Stimulated activated CD8-positive, alpha-beta memory T cell treated with anti-CD3 and anti-CD28 coated beads, Interleukin-2, amount 100 ng/mL, for 1 hour (primary cell): ENCODE measurements at places on chromosomes 12 and 14.

GRCh38 chr14:68249661-68250451 is 430.3 kb downstream of the RAD51B start:
- no peak for DNase-seq

DNA sequence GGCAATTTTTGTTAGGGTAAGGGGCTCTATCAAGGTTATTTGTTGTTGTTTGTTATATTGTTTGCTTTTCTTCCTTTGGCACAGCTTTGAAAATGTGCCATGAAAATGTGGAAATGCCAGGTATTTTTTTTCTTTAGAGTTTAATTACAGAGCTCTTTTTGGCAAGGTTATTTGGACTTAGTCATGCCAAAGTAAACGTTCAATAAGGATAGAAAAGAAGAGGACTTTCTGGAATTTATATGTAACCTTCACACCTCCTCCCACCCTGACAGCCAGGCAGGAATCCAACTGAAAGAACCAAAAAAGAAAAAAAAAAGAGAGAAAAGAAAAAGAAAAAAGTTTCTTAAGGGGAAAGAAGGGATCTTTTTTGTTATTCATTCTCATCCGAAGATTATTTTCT is 217.8 kb downstream of the KITLG start:
- no peak for DNase-seq

DNA sequence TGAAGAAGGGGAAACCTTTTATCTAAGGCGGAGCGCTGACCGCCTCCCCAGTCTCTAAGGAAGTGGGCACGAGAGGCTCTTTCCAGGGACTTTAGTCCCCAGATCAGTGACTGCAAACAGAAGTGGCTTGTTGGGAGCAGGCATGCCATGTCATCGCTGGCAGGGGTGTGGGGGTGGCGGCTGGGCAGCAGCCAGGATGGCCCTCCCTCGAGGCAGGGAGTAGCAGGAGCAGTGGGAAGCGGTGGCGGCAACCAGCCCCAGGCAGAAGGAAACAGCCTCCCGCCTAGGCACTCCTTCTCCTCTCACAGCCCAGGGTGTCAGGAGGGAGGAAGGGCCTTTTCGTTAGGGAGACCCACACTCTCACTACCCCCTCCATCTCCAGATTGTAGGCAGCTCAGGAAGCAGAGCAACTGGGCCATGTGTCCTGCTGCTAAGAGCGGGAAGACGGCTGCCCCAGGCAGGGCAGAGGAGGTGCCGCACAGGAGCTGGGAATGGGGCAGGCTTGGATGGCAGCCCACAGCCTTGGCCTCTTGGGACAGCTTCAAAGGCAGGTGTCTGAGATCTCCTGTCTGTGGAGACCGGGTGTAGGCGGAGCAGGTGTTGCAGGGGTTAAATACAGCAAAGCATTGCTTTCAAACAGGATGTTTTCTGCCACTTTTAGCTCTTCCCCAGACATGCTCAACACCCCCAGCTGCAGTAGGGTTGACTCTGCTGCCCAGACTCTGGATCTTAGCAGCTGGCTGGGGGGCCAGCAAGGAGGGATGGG is 21.8 kb downstream of the VDR start:
- DNase-seq: no peak

- DNase-seq: no peak
Observed at GRCh38 chr14:39784461-39784860, 352.2 kb upstream of the FBXO33 start.

DNA sequence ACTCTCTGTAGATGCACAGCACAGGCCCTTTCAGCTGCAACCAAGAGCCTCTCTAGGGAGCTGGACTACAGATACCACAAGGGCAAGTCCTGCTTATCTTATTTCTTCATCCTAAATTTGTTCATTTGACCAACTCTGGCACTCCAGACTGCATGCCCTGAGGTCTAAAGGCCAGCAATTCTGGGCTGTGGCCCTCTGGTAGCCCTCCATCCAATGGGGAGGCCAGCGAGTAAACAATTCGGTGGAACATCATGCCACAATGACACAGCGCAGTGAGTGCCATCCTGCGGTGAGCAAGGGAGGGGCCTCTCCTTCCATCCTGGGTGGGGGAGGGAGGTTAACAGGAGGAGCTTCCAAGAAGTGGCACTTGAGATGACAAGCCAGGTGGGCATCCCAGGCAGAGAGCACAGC is 652 bp upstream of the SELPLG start:
- DNase-seq: no peak

DNA sequence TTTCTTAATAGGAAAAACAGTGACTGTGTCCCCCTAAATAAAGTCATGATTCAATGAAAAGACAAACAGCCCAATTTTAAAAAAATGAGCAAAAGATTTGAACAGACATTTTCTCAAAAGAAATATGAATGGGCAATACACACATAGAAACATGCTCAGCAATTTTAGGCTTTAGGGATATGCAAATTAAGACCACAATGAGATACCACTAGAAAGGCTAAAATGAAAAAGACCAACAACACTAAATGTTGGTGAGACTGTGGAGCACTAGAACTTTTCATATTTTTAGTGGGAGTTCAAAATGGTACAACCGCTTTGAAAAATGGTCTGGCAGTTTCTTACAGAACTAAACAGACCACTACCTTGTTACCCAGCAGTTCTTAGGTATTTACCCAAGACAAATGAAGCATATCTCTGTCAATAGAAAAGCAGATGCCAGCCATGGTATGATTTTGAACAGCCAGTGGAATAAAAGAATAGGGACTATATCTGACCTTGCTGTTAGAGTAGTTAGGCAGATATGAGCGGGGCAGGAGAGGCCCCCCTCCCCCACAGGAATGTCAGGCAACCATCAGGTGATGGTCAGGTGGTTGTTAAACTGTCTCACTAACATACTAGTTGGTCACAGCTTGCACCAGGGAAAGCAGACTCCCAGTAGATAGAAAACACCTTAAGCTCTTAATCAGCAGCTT is 108.8 kb downstream of the PRKCH start:
- DNase-seq: no peak

DNA sequence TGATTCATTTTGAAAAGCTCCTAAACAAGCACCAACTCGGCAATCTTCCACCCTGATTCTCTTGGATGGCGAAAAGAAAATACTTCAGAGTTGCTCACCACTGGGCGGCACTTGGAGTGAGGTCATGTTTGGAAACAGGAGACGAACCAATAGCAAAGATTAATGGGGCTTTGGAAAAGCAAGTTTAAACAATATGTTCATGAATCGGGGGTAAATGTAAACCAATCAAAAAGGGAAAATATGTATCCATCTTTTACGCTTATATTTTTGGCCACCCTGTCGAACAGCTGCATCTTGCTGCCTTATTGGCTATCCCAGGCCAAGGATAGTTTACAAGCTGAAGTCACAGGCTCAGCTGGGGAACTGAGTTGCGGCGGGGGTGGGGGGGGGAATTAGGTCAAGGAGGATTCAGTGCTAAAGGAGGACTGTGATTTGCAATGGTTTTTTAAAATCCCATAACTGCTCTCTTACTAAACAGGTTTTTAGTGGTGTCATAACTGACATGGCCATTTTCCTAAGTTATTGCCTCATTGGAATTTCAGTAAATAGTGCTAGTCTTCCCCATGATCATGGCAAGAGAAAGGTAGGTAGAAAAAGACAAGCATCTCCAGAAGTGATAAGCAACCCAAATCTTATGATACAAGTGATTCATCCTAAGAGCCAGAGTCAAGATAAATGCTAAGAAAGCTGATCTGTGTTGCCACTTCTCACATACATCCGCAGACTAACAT is 210.6 kb downstream of the PHLDA1 start:
- no peak for DNase-seq

- no peak for DNase-seq
Observed at GRCh38 chr14:29554335-29554734, 373.3 kb downstream of the PRKD1 start.

- no peak for DNase-seq
Observed at GRCh38 chr12:80679346-80680131, 27.9 kb upstream of the MYF6 start.

DNA sequence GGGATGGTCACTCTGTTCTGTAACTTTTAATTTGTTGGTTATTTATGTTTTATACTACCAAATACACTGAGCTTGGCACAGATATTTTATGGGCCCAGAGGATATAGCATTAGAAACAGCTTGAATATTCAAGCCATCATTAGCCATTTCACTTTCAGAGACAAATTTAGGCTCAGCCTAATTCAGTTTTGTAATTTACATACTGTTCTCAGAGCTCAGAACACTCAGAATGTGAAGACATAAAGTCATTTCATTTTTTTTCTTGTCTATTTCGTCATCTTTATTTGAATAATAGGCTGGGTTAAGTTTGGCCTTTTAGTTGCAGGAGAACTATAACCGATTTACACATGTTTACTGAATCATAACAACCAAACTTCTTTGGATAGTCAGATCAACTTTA is 361.7 kb downstream of the SNAPC1 start:
- no peak for DNase-seq

GRCh38 chr12:67280572-67280971 is 11.4 kb downstream of the CAND1 start:
- DNase-seq: no peak

- DNase-seq: peak; percentile 36
Observed at GRCh38 chr12:109518820-109519665, 41.6 kb downstream of the UBE3B start.

GRCh38 chr14:36522347-36522971 is 2.4 kb upstream of the NKX2-1 start:
- no peak for DNase-seq

GRCh38 chr12:96850676-96851075 is 56.4 kb upstream of the NEDD1 start:
- no peak for DNase-seq

DNA sequence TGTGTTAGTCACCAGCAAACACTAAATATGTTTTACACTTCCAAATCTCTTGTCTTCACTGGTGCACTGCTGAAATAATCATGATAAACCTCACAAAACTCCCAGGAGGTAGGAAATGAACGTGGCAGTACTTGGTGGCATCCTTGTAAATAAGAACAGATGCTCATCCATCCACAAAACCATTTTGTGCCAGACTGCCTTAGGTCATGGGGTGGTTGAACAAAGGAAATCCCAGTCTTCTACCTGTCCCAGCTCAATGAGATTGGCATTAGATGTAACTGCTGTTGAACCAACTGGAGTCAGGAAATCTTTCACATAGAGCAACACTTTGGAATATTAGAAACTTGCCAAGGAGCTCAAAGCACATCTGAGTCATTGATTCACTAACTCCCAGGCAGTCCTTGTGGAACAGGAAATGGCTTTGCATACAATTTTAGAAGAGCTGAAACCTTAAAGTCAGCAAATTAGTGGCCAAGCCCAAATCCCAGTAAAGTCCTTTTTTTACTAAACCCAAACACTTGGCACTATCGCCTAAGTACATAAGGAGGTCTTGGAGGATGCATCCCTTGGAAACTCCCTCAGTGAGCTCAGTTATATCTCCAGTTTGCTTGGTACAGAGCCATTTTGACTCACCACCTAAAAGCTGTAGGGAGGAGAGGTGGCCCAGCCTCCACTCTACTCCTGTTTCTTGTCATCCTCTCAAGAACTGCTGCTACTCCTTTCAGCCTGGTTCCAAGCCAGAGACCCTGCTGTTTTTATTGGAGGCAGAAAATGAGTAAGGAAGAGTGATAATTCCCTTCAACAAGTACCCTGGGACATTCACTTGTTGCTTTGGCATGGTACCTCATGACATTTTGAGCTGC is 208.0 kb downstream of the NOVA1 start:
- no peak for DNase-seq

GRCh38 chr14:34794941-34795340 is 80.2 kb downstream of the BAZ1A start:
- DNase-seq: no peak

- DNase-seq: no peak
Observed at GRCh38 chr14:101504096-101504948, 57.0 kb upstream of the DIO3 start.

GRCh38 chr14:57837267-57837666 is 28.6 kb downstream of the SLC35F4 start:
- DNase-seq: no peak

DNA sequence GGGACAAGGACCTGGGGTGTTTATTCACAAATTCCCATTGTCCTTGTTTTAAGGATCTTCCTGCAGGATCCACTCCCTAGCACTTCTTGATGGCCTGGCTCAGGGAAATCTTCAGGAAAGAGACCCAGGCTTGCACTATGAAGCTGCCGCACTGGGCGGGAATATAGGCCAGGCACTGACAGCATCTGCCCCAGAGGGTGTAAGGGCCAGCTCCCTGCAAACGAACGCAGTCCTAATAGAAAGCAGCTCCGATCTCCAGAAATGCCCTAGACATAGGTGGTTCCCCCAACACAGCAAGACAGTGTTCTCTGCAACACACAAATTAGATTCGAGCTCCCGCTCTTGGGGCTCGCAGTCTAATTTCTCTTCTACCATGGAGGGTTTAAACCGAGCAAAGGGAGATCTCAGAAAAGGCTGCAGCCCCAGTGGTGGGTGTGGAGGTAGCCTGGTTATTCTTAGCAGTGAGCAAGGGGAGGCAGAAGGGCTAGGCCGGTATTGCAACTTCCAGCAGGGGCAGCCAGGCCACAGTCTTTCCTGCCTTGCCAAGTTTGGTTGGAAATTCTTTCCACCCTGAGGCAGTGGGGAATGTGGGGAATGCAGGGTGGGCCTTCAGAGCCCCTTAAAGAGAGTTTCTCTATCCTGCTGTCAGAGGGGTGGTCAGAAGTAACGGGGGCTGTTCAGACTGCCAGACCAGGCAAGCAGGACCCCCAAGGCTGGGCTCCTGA is 16.1 kb upstream of the WSCD2 start:
- DNase-seq: no peak

DNA sequence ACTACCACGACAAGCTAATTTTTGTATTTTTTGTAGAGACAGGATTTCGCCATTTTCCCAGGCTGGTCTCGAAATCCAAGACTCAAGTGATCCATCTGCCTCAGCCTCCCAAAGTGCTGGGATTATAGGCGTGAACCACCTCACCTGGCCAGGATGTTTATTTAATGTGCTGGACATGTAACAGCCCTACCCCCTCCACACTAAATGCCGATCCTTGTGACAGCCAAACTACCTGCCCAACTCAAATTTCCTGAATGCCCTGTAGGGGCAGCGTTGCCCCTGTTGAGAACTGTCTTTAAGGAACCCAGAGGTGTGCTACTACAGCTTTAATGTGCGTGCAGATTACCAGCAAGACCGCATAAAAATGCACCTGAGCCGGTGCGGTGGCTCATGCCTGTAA is 48.1 kb downstream of the KCNK13 start:
- no peak for DNase-seq

GRCh38 chr12:29070309-29070708 is 78.8 kb upstream of the FAR2 start:
- no peak for DNase-seq

DNA sequence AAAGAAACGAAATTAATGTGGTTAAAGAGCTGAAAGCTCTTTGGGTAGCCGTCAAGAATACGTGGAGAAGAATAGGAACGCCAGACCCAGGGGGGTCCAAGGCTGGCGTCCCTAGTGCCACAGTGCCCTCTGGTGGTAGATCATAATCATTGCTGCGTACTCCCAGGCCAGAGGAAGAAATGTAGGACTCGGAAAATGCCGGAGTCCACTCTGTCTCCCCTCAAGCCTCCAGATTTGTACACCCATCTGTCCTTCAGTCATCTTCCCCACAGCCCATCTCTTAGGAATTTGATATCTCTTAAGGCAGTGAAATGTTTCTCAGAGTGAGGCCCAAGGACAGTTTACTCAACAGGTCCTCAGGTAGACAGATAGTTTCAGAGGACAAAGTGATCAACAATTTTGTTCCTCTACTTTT is 25.4 kb upstream of the PLEKHG6 start:
- DNase-seq: peak; percentile 19

- no peak for DNase-seq
Observed at GRCh38 chr14:35292770-35293561, 784 bp downstream of the PSMA6 start.

GRCh38 chr14:74695406-74695805 is 17.5 kb downstream of the AREL1 start:
- no peak for DNase-seq
